NCI-H446 treated with DMSO at 0.1 percent for 48 hours (cell line): ENCODE measurements at places on chromosomes 1 and 21.

DNA sequence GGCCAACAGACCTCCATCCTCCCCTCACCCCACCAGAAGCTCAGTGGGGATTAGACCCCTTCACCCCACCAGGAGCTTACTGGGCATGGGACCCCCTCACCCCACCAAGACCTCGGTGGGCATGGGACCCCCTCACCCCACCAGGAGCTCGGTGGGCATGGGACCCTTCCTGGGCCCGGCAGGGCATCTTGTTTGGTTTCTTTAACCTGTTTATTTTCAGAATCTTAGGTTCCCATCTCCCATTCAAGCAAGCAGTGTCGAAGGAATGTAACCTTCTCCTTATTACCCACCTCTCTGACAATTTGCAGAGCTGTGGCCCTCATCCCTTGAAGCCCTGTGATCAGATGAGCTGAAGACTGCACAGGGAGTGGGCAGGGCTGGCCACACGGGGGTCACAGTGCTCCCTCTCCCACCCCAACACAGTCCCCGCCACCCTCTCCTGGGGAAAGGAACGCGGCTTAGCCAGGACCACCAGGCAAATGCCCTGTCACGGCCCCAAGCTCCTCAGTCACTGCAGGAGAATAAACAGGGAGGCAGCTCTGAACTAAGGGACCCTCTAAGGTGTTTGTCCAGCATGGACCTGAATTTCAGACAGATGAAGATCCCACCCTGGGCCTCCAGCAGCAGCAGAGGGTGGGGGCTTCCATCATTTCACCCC, 330.0 kb downstream of the NPHP4 start:
- no peak for DNase-seq

DNA sequence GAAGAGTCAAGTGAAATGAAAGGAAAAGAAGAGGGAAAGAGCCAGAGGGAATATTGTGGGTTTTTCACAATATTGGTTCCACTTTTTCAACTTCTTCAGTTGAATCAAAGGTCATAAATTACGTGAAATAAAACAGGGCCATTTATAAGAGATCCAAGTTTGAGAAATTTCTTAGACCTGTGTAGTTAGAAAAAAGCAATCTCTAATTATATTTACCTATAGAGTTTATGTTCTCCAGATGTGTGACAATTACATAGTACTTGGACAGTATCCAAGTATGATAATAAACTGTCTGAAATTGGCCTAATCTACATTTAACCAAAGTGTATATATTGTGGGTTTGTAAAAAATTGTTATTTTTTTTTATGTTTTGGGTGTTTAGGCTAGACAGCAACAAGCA, 14.4 kb downstream of the DR1 start:
- DNase-seq, result no peak

DNA sequence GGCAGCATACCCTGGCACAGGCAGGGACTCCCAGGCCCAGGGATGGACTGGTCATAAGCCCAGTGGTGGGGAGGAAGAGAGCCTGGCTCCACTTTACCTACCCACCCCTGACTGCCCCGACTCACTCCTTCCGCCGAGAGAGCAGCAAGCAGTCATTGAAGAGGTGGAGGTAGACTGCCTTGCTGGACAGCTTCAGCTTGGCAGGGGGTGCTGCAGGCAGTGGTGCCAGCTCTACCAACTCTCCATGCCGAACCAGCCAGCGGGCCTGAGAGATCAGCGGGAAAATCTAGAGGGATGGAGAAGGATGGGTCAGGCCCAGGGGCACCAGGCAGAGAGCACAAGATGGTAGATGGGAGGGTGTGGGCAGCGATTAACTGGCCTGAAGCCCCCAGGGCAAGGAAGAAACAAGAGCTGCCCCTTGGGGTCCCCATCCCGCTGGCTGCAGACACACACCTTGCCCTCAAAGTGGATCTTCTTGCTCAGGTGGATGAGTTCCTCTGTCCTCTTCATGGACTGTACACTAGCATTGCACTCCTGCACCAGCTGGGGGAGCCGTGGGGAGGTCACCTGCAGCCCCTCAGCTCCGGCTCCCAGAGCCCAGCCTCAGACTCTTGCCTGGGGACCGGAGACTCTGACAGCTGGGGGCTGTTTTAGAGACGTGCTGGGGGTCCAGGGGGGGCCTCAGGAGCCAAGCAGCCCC, 7.7 kb downstream of the ARHGEF19 start:
- DNase-seq, result peak; percentile 5

GRCh38 chr1:25109531-25109951, 122.8 kb downstream of the SYF2 start:
- no peak for DNase-seq

DNA sequence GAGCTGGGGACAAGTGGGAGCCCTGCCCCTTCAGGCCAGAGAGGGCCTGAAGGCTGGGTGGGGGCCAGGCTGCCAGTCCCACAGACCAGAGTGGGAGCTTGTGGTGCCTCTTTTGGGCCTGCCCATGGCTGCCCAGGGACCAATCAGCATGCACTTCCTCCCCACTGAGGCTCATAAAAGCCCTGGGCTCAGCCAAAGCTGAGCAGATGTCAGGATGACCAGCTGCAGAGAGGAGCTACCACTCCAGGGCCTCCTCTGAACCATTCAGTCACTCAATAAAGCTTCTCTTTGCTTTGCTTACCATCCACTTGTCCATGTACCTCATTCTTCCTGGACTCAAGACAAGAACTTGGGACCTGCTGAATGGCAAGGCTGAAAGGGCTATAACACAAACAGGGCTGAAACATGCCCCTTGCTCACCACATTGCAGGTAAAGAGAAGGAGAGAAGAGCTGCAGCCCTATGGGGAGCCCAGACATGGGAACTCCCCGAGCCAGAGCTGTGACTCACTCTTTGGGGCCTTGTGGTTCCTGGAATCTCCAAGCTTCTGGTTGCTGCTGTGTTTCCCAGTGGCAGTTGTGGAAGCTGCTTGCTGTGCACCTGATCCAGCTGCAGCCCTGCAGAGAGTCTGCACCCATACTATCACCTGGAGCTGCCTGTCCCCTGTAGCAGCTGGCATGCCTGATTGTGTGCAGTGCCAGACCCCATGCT, 82.0 kb downstream of the OLFML3 start:
- no peak for DNase-seq

- peak; percentile 41 for DNase-seq
Measured at GRCh38 chr1:183417772-183418491, at the start of gene NMNAT2. Gene NMNAT2 (minus strand): TSS chr1:183418380. CDS start chr1:183418267, 113 bp downstream.

- DNase-seq, result no peak
Measured at GRCh38 chr1:119884711-119885110, 11.6 kb downstream of the ADAM30 start.
